ENCODE measurements at places on chromosomes 12 and 14. TPM values are rescaled to one million over a fixed set of nuclear protein-coding genes. Genes with fewer than 3 reads are reported as not detected.

Gene KRT83
- total RNA-seq: not detected

GRCh38 chr14:95774265-95775160 lies 60.6 kb upstream of the TCL1A start:
- H3K4me3 ChIP-seq: no peak overlapping the region
- H3K27ac ChIP-seq: no peak overlapping the region
- H3K36me3 ChIP-seq: no peaks in the 10 kb centered on the region
- DNase-seq: peak; percentile 69
- no peaks in the 10 kb centered on the region for H3K27me3 ChIP-seq

Gene GNB3
- total RNA-seq: 9.0 TPM

GRCh38 chr14:76138119-76138757 lies 13.5 kb upstream of the GPATCH2L start:
- H3K36me3 ChIP-seq: no peaks in the 10 kb centered on the region
- H3K27me3 ChIP-seq: peaks cover 17% of the 10 kb centered on the region
- peak overlapping the region; percentile 48 for H3K27ac ChIP-seq
- peak overlapping the region; percentile 83 for H3K4me3 ChIP-seq
- peaks cover 20% of the 10 kb centered on the region for H3K4me1 ChIP-seq

DNA sequence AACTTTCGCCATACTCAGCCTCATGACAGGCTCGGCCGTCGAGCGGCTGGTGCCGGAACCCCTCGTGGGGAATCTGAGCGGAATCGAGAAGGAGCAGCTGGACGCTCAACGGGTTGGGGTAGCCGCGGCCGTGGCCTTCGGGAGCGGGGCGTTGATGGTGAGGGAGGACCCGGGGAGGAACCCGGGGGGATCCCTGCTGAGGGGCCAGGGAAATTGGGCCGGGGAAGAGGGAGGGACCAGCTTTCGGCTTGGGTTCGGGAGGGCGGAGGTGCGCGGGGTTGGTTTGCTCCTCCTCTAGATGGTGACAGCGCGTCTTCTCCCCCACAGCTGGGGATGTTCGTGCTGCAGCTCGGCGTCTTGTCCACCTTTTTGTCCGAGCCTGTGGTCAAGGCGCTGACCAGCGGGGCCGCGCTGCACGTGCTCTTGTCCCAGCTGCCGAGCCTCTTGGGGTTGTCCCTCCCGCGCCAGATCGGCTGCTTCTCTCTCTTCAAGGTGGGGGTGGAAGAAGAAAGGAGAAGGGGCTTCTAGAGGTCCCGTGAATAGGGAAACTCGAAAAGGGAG lies 9.8 kb downstream of the ARHGEF25 start:
- DNase-seq: peak; percentile 23
- H3K27ac ChIP-seq: no peak overlapping the region
- peaks cover 59% of the 10 kb centered on the region for H3K27me3 ChIP-seq
- peaks cover 38% of the 10 kb centered on the region for H3K4me1 ChIP-seq
- peak overlapping the region; percentile 69 for H3K4me3 ChIP-seq

DNA sequence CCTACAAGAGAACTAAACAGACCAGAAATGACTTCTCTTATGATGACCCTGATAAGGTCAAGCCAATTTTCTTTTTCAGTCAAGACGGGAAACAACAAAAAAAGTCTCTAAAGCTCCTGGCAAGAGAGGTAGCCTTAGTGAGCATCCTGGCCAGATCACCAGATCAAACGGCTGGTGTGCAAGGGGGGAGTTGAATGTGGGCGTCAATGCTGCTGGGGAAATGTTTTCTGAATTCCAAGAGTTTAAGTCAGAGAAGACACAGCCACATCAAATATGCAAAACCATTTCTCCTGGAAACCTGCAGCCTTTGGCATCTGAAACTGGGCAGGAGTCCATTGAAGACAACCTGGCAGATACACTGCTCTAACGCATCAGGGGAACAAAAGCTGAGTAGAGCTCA lies 16.0 kb upstream of the SELPLG start:
- peaks cover 29% of the 10 kb centered on the region for H3K4me1 ChIP-seq
- peaks cover 6% of the 10 kb centered on the region for H3K27me3 ChIP-seq
- H3K36me3 ChIP-seq: peaks cover 49% of the 10 kb centered on the region
- H3K4me3 ChIP-seq: no peak overlapping the region
- no peak overlapping the region for H3K27ac ChIP-seq
- no peak for DNase-seq

DNA sequence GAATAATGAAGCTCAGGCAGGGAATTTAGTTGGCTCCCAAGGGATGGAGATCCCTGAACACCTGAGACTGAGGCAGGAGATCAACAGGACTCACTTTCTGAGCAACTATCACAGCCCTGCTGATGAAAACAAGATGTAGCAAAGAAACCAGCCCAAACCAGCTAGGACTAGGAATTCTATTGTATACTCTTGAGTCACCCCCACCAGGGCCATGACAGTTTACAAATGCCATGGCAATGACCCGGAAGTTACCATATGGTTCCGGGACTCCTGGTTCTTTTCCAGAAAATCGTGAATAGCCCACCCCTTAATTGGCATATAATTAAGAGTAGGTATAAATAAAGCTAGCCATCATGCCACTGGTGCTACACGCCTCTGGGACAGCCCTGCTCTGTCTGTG lies 46.0 kb upstream of the OASL start:
- peaks cover 6% of the 10 kb centered on the region for H3K4me1 ChIP-seq
- DNase-seq: no peak
- no peaks in the 10 kb centered on the region for H3K27me3 ChIP-seq
- H3K4me3 ChIP-seq: no peak overlapping the region
- H3K36me3 ChIP-seq: peaks cover 5% of the 10 kb centered on the region
- H3K27ac ChIP-seq: no peak overlapping the region

DNA sequence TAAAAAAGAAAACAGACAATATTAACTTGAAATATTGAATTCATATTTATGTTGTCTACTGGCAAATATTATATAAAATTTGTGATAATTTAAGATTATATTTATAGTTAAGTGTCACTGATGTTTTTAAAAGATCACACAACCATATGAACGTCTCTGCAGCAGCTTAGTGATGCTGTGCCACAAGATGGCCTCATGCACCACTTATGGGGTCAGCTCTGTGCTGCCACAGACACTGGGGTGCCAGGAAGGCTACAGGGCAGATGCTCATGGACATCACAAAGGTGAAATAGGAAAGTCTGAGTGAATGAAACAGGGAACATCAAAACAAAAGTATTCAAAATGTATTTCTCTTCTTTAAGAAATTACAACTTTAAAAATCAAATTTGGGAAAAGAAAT lies 13.1 kb downstream of the ATXN3 start:
- H3K36me3 ChIP-seq: peaks cover 17% of the 10 kb centered on the region
- DNase-seq: no peak
- H3K27ac ChIP-seq: no peak overlapping the region
- H3K4me3 ChIP-seq: no peak overlapping the region
- peaks cover 1% of the 10 kb centered on the region for H3K27me3 ChIP-seq
- no peaks in the 10 kb centered on the region for H3K4me1 ChIP-seq

DNA sequence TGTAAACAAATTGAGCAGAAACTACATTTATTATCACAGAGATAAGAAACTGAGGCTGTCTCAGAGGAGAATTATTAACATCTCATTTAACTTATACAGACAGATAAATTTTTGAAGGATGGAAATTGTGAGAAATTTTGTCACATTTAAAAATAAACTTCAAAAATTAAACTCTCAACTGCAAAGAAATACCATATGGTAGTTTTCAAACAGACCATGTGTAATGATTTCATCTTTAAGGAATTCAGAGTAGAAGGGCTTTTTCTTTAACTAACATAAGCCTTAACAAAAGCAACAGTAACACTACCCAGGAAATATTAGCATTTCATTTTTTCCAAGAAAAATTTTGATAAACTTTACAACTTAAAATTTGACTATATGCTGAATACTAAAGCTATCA lies 26.6 kb downstream of the NUP37 start:
- H3K4me1 ChIP-seq: no peaks in the 10 kb centered on the region
- peaks cover 8% of the 10 kb centered on the region for H3K36me3 ChIP-seq
- no peak overlapping the region for H3K27ac ChIP-seq
- no peak for DNase-seq
- H3K4me3 ChIP-seq: no peak overlapping the region
- no peaks in the 10 kb centered on the region for H3K27me3 ChIP-seq

GRCh38 chr12:4700621-4701026 lies 19.6 kb upstream of the GALNT8 start:
- no peak for DNase-seq
- H3K36me3 ChIP-seq: no peaks in the 10 kb centered on the region
- H3K4me3 ChIP-seq: no peak overlapping the region
- no peaks in the 10 kb centered on the region for H3K27me3 ChIP-seq

Gene CHURC1
- total RNA-seq: 36.2 TPM

- H3K27me3 ChIP-seq: no peaks in the 10 kb centered on the region
- no peak for DNase-seq
- H3K36me3 ChIP-seq: no peaks in the 10 kb centered on the region
- H3K4me1 ChIP-seq: no peaks in the 10 kb centered on the region
Observed at GRCh38 chr14:33219957-33220356, 281.3 kb downstream of the NPAS3 start.

Gene ADCY6
- total RNA-seq: 31.6 TPM

- DNase-seq: no peak
- H3K4me3 ChIP-seq: no peak overlapping the region
- H3K36me3 ChIP-seq: no peaks in the 10 kb centered on the region
Observed at GRCh38 chr12:67151886-67152285, 117.3 kb upstream of the CAND1 start.

GRCh38 chr12:106682594-106683234 lies 91.8 kb upstream of the RIC8B start:
- peaks cover 2% of the 10 kb centered on the region for H3K27me3 ChIP-seq
- H3K27ac ChIP-seq: no peak overlapping the region
- H3K4me3 ChIP-seq: no peak overlapping the region

- no peaks in the 10 kb centered on the region for H3K36me3 ChIP-seq
- H3K27ac ChIP-seq: peak overlapping the region; percentile 24
- peaks cover 1% of the 10 kb centered on the region for H3K27me3 ChIP-seq
- no peak for DNase-seq
- no peak overlapping the region for H3K4me3 ChIP-seq
Observed at GRCh38 chr12:92943482-92944250, 14.6 kb upstream of the EEA1 start.

Gene NTN4
- total RNA-seq: 0.13 TPM

Gene SART3
- 67.8 TPM for total RNA-seq

Gene TOMM20L
- total RNA-seq: not detected

Gene APOF
- total RNA-seq: not detected

Gene KRT74
- not detected for total RNA-seq

DNA sequence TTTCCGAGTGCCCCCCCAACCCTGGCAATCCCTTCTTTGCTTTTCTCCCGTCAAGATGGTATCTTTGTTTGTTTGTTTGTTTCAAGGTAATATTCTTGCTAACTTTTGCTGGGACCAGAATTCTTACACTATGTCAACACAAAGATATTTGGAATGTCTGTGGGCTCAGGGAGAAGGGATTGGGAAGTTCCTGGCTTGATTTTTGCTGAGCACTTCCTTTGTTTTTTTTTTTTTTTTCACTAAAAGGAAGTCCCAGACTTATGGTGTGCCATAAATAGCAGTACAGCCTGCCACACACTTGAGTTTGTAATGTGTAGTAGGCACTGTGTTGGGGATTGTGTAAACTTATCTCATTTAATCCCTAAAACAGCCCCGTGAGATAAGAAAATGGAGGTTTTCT lies 11.2 kb upstream of the RNU6-7 start:
- H3K4me3 ChIP-seq: no peak overlapping the region
- H3K4me1 ChIP-seq: peaks cover 5% of the 10 kb centered on the region
- no peaks in the 10 kb centered on the region for H3K27me3 ChIP-seq
- peak overlapping the region; percentile 90 for H3K27ac ChIP-seq

DNA sequence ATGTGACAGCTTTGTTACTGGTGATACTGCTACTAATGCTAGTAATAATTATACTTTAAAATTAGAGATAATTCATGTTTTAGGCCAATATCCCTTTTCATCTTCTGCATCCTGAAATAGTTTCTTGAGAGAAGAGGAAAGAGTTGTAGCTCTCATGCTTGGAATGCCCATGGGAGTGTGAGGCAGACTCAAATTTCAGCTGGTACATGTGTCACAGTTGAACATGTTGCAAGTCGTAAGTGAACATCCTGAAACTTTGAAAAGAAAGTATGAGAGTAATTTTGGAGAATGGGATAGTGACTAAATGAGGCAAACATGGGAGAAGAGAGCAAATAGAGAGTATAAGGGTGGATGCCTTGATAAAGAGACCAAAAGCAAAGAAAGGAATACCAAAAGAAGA lies 168.0 kb downstream of the TMTC3 start:
- H3K4me3 ChIP-seq: no peak overlapping the region
- no peaks in the 10 kb centered on the region for H3K27me3 ChIP-seq
- no peaks in the 10 kb centered on the region for H3K36me3 ChIP-seq
- H3K27ac ChIP-seq: no peak overlapping the region
- no peak for DNase-seq

Gene TESPA1
- total RNA-seq: 0.95 TPM

Gene TTC9
- total RNA-seq: 16.9 TPM

Measured in endothelial cell (in vitro differentiated cells).